ENCODE measurements at places on chromosomes 7 and 10. TPM values are rescaled to one million over a fixed set of nuclear protein-coding genes. Genes with fewer than 3 reads are reported as not detected.

Gene AKR1B1
- total RNA-seq = 91.9 TPM

DNA sequence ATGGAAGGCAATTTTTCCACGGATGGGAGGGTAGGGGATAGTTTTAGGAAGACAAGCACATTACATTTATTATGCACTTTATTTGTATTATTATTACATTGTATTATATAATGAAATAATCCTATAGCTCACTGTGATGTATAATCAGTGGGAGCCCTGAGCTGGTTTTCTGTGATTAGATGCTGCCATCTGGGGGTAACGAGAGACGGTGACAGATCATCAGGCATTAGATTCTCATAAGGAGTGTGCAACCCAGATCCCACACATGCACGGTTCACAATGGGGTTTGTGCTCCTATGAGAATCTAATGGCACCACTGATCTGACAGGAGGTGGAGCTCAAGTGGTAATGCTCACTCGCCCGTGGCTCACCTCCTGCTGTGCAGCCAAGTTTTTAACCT is 103.9 kb upstream of the STK17A start:
- DNase-seq = no peak

Gene ODAD2
- total RNA-seq = 0.25 TPM

GRCh38 chr10:61786728-61787127 is 114.8 kb upstream of the ARID5B start:
- DNase-seq = no peak

Gene OR6V1
- not detected for total RNA-seq

Gene ZNF783
- total RNA-seq = 35.5 TPM

GRCh38 chr7:73556208-73557107 is 1.0 kb downstream of the BCL7B start:
- no peak for DNase-seq

DNA sequence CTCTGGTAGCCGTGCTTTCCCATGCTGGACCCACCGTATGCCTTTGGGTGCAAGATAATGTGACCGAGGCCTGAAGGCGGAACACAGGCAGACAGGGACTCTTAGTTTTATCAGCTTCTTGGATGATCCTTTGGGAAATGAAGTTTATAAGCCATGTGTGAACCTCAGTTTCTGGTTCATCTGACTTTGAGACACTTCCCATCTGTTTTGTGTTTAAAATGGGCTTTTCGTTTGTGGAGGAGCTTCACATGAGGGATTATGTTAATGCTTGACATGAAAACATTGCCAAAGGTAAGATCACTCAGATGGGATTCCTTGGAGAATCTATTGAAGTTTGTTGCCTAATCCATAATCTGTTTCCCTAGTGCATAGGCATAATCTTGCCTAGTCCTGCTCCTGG is 249.8 kb upstream of the LYZL1 start:
- no peak for DNase-seq

GRCh38 chr7:139562961-139563565 is 39.6 kb downstream of the CLEC2L start:
- DNase-seq = no peak

GRCh38 chr7:66013938-66014337 is 31.9 kb upstream of the GUSB start:
- DNase-seq = no peak

- no peak for DNase-seq
These were observed 9.1 kb upstream of the TNRC18 start for GRCh38 chr7:5432691-5433090.

All from mesothelial cell of epicardium (in vitro differentiated cells).